ENCODE measurements at places on chromosomes 11 and 22. TPM values are rescaled to one million over a fixed set of nuclear protein-coding genes. Genes with fewer than 3 reads are reported as not detected.

LRRC51 gene
- 6.7 TPM for total RNA-seq

MMP8 gene
- total RNA-seq = not detected

ZNF70 gene
- 0.71 TPM for total RNA-seq

YWHAH gene
- 146 TPM for total RNA-seq

STK33 gene
- total RNA-seq = 4.4 TPM

LINC01488 gene
- total RNA-seq = not detected

OR8G5 gene
- total RNA-seq = not detected

RAB39A gene
- 0.59 TPM for total RNA-seq

NUP50 gene
- 23.6 TPM for total RNA-seq

APOL5 gene
- not detected for total RNA-seq

DCDC1 gene
- 0.51 TPM for total RNA-seq

PLEKHA7 gene
- 46.9 TPM for total RNA-seq

UBQLNL gene
- total RNA-seq = not detected

CHKB gene
- 19.2 TPM for total RNA-seq

HORMAD2 gene
- total RNA-seq = not detected

CCDC73 gene
- not detected for total RNA-seq

TNNI2 gene
- not detected for total RNA-seq

GAB4 gene
- total RNA-seq = not detected

RASGRP2 gene
- 1.1 TPM for total RNA-seq

ART5 gene
- total RNA-seq = 0.27 TPM

LRRC74B gene
- total RNA-seq = not detected

EXPH5 gene
- 0.03 TPM for total RNA-seq

GAS2 gene
- 0.58 TPM for total RNA-seq

C1QTNF4 gene
- not detected for total RNA-seq

LRRC10B gene
- total RNA-seq = 0.17 TPM

CXCR5 gene
- total RNA-seq = 0.14 TPM

LMO2 gene
- 1.1 TPM for total RNA-seq

SYT12 gene
- total RNA-seq = 20.9 TPM

RCOR2 gene
- total RNA-seq = 1.1 TPM

LIF gene
- 35.6 TPM for total RNA-seq

GGT5 gene
- total RNA-seq = 2.7 TPM

YPEL4 gene
- total RNA-seq = 0.32 TPM

MS4A6A gene
- not detected for total RNA-seq

HINFP gene
- total RNA-seq = 10.1 TPM

IGHMBP2 gene
- 16.8 TPM for total RNA-seq

OR5B3 gene
- not detected for total RNA-seq

MUC2 gene
- total RNA-seq = 0.11 TPM

SGSM1 gene
- 0.73 TPM for total RNA-seq

ABCC8 gene
- 2.8 TPM for total RNA-seq

LTBP3 gene
- total RNA-seq = 90.4 TPM

IL17RA gene
- 5.7 TPM for total RNA-seq

TEX54 gene
- not detected for total RNA-seq

PATE2 gene
- total RNA-seq = not detected
